ENCODE measurements at places on chromosomes 2 and 18.
A peak's percentile ranks its signal among the peaks of the same experiment; 100 is the strongest.

GRCh38 chr2:71220743-71221142 is 6.2 kb downstream of the PAIP2B start:
- DNase-seq: no peak

GRCh38 chr2:30191819-30192271 is 39.5 kb upstream of the LBH start:
- DNase-seq: peak; percentile 90

DNA sequence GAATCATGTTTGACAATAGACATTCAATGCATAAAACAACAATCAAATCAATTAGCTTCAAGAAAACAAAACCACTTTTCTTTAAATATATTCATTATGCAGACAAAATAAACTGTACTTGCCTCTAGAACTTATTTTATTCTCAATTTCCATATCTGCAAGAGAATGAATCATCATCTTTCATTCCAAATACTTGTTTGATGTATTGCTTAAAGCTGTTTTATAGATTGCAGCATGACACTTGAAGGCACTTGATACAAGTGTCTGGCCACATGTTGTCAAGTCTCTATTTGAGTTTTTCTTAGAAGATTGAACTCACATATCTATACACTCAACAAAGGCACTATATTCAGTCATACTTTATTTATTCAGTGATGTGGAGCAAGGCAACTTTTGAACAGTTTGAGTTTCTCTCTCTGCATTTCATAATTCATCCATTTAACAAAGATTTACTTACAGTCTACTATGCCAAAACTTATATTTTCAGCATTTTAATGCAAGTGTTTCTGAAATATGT is 38.7 kb upstream of the DDX18 start:
- DNase-seq: no peak

DNA sequence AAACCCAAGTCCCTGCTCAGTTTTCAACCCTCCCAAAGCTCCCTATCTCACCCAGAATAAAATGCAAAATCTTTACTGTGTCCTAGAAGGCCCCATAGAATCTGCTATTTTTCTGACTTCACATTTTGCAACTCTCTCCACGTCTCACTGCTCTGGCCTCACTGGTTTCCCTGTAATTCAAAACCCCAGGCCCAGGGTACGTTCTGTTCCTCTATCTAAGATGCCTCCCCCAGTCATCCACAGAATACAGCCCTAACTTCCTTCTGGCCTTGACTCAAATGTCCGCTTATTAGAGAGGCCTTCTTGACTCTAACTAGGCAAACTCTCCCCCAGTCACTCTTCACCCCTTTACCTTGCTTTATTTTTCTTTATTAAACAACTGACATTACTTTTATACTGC is 42.0 kb downstream of the FAM161A start:
- DNase-seq: no peak

- peak; percentile 24 for DNase-seq
These were observed 2.1 kb downstream of the MARCHF7 start for GRCh38 chr2:159714247-159714930.

GRCh38 chr2:232540441-232541041 is 1.0 kb downstream of the CHRNG start:
- DNase-seq: no peak

- DNase-seq: no peak
These were observed 24.9 kb downstream of the OSBPL6 start for GRCh38 chr2:178219247-178219646.

- no peak for DNase-seq
These were observed 231.8 kb upstream of the SPOPL start for GRCh38 chr2:138269765-138270164.

- DNase-seq: no peak
These were observed 8.9 kb downstream of the TMSB10 start for GRCh38 chr2:84914334-84914733.

DNA sequence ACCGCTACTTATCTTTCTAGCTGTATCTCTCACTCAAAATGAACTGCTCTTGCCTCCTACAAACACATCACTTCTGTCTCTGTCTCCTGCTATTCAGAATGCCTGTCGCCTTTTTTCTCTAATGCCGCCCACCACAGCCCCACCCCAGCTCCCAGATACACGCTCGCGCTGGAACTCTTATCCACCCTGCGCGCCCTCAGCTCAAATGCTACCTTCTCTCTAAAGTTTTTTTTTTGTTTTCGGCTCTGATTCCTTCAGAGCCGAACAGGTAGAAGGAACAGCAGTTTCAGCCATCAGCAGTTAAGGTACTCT is 3.9 kb upstream of the SOS1 start:
- DNase-seq: peak; percentile 56

GRCh38 chr2:12890066-12890465 is 173.3 kb downstream of the TRIB2 start:
- DNase-seq: no peak

DNA sequence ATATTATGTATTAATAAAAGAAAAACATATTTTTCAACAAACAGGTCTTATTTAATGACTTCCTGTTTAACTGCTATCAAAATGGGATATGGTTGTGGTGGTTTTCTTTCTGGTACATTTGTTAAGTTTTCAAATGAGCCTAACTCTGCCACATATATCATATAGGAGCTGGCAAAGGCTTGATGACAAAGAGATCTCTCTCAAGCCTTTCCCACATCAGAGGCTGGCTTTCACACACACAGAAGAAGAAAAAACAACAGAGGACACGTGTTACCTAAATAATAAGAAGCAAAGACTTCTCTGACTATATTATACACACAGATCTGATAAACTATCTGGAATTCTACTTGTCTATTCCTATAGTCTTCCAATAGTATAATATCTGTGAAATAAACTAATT is 46.1 kb downstream of the CFAP36 start:
- no peak for DNase-seq

DNA sequence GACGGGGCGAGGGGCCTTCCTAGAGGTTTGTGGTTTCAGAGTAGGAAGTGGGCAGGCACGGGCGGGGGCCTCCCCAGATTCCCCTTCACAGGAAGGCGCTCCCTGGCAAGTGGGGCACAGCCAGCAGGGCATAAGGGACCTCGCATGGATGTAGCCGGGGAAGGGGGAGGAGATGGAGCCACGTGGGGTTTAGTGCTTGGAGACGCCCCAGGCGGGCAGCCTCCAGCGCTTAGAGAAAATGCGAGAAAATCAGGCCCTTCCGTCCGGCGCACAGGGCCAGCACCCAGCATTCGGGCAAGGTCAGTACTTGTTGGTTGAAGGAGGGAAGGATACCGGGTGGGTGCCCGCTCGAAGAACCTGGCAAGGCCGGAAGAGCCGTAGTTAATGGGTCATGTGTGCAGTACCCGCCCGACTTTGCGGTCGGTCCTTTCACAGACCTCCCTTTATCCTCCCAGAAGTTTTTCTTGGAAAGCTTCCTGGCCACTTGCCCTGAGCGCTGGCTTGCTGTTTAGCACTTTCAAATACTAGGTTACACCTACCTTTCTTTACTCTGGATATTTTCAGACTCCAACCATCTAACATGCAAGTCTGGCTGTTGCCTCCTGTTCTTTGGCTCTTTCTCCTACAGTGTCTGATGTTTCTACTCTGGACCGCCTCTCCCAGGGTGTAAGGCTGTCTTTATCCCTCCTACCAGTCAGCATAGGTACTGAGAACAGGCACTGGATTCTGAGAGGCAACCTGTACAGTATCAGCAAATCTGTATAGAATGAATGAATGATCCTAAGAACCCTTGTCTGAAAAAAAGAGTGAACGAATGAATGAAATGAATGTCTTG is 78.1 kb downstream of the CIB4 start:
- no peak for DNase-seq

GRCh38 chr2:126658319-126658904 is 2.5 kb downstream of the GYPC start:
- peak; percentile 64 for DNase-seq

GRCh38 chr2:201886504-201886903 is 80.2 kb downstream of the CDK15 start:
- no peak for DNase-seq

DNA sequence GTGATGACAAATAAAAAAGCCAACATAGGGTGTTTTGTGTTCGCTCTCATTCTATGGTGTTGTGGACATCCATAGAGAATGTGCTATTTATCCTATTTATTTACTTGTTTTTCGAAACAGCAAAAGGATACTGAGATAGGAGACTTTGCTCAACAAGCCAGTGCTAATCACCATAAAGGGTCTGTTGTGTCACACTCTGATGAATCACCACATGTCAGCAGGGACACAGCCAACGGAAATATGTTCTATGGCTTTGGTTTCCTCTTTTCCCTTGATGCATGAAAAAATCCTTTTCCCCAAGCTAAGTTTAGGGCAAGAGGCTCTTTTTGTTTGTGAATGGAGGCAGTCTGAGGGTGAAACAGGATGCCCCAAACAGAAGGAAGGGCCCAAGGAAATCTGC is 154.3 kb downstream of the RNF152 start:
- DNase-seq: no peak

DNA sequence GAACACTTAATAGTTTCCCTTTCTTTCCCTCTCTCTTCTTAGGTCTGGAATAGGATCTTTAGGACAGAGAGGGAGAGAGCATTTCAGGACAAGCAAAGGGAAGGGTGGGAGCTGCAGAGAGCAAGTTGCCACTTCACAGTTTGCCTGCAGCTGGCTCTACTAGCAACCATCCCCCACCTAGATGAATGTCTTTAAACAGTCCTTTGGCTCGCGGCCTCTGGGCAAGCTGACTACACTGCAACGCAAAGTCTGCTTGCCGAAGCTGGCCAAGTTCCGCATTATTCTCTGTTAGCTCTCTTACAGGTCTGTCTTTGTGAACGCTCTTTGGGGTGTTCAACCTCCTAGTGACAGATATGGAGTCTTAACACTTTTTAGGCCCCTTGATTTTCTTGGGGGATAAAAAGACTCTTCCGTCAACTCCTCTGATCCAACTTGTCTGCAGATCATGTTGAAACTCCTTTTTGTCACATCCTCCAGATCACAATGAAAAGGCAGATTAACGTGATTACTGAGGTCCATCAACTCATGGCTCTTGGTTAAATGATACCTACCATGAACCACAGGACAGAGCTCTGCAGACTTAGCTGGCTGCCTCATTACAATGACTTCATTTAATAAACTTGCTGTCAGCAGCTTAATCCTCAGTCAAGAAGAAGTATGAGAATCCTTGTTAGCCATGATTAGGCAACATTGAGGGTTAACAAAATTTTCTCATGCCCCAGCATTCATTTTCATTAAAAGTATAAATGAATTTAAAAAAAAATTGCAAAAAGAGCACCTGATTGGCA is 74.6 kb downstream of the SLC4A3 start:
- no peak for DNase-seq

- no peak for DNase-seq
These were observed 77.7 kb downstream of the KCTD18 start for GRCh38 chr2:200431996-200432705.

- DNase-seq: no peak
These were observed 271.3 kb downstream of the ICOS start for GRCh38 chr2:204207866-204208265.

- peak; percentile 17 for DNase-seq
These were observed 64.0 kb upstream of the MAPRE2 start for GRCh38 chr18:34976899-34977837.

GRCh38 chr2:147663153-147663961 is 181.5 kb upstream of the ACVR2A start:
- no peak for DNase-seq

DNA sequence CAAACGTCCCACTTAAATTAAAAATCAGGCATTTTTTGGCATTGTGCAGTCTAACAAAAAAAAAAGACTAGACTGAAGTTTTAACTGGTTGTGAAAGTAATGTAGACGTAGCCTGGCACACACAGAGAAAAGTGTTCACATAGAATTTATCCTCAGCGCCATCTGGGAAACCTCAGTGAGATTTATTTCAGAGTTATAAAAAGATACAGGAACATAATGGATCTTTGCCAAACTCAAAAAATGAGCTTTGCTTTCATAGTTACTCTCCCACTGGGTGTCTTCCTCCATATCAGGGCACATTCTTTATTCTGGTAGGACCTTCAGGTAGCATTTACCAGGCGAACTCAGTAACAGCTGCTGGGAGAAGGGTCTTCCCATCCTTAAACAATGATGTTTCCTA is 532.4 kb upstream of the SALL3 start:
- DNase-seq: no peak

- no peak for DNase-seq
These were observed 242.2 kb upstream of the FN1 start for GRCh38 chr2:215678094-215678493.

- DNase-seq: no peak
These were observed 2092.7 kb upstream of the PIK3C3 start for GRCh38 chr18:39862341-39862740.

- DNase-seq: peak; percentile 44
These were observed 166.6 kb downstream of the FAM210A start for GRCh38 chr18:13559754-13560153.

DNA sequence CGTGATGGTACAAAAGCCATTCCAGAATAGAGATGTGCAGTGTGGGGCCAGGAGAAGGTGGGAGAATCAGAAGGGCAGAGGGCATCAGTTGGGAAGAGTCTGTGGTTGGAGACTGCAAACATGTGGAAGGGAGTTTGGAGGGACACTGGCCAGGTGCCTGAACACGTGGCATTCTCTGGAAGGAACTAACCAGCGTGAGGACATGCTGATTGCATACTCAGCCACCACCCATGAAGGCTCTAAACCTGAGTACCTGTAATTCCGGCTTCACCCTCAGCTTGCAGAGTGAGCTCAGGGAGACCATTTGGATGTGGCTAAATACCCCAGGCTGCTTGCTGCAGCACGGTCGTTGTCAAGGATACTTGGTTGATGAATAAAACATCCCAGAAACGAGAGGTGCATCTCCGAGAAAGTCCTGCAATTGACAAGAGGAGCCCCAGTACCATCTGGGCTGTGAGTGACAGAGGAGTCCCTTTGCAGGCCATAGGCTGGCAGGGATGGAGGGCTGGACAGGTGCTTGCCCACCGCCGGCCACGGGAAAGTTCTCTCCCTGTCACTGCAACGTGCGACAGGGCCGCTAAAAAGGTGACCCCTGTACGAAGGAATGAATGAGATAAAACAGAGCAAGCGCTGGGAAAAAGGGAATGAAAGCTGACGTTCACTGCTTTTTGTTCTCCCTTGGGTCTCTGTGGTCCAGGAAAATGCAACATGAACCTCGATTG is 5.0 kb downstream of the ACKR3 start:
- DNase-seq: no peak

DNA sequence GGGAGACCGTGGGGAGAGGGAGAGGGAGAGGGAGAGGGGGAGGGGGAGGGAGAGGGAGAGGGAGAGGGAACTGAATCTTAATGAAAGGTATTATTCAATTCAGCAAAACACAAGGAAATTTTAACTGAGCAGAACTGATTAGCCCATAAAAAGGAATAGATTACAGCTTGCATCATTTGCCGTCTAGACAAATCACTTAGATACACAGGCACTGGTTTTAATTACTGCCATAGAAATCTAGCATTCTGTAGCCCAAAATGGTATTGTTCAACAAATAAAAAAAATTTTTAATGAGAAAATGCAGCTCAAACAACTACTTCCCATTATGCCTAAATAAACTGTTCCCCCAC is 7.9 kb upstream of the KCNF1 start:
- DNase-seq: no peak

GRCh38 chr2:239835056-239835455 is 190.1 kb downstream of the NDUFA10 start:
- DNase-seq: no peak

GRCh38 chr18:22838221-22838620 is 94.9 kb upstream of the RBBP8 start:
- no peak for DNase-seq
